ENCODE measurements at places on chromosomes 2 and 18.

GRCh38 chr2:8462899-8463648 lies 218.8 kb upstream of the ID2 start:
- no peak for DNase-seq

DNA sequence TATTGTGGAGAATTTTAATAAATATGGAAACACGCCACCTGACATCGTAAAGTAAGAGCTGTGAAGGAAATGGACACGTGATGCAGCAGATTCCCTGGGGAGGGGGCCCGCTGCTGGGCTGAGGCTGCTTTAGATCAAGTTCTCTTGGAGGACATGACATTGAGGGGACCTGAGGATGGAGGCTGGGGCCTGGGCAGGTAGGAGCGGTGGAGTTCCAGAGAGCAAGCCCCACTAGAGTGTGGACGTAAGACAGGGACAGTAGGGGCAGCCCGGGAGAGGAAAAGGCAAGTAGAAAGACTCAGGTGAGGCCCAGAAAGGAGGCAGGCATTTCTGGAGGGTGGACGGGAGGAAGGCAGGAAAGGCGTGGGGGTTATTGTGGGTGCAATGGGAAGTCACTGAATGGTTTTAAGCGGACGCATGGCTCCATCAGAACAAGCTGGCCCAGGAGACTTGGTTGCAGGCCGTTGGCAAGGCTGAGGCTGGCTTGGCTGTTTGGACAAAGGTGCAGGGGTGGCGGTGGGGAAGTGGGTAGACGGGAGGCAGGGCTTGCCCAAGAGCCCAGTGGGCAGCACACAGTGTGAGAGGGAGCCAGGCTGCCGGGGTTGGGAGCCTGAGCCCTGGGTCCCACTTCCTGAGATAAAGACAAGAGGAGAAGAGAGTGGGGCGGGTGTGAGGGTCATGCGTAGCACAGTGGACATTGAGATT lies 15.7 kb downstream of the SIGLEC15 start:
- no peak for DNase-seq

DNA sequence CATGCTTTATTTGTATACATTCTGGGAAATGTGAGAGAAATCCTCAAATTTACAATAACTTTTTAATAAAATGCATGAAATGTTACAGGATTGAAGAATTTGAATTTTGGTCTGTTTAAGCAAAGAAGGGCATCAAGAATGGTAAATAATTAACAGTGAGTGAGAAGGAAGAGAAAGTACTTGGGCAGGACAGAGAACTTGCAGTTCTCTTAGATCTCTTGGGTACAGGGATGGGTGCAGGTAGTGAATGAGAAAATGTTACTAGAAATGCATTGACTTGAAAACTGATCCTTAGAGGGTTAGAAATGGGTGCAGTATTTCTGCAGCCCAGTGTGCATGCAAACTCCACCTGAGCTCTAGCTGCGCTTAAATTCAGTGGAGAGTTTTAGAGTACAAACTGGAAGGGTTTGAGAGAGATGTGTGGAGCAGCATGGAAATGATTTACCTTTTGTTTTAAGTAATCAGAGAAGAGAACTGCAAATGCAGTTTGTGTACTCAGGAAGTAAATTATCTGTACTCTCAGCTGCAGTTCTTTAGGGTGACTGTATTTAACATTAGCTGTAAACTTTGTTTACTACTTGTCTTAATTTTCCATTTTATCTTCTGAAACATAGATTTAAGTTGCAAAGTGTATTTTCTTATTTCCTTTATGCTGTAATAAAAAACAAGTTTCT lies 51.0 kb upstream of the RAB27B start:
- no peak for DNase-seq

DNA sequence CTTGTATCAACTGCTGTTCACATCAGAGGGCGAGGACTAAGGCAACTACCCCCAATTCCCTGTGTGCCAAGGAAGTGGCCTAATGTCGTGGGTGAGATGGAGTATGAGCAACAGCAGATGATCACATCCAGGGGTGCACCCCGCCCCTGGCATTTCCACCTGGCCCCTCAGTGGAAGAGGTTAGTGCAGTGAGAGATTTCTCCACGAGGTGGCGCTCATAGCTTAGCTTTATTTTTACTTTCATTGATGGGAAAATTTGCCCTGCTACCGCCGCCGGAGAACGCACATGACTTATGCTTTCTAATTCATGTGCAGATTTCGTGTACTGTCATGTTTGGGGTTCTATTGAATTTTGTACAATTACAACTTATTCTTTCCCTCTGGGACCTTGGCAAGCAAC lies 470.6 kb upstream of the MEX3C start:
- peak; percentile 43 for DNase-seq

- no peak for DNase-seq
Observed at GRCh38 chr18:49733896-49734585, 79.3 kb downstream of the ACAA2 start.

GRCh38 chr2:81206216-81206615 lies 901.7 kb upstream of the LRRTM1 start:
- no peak for DNase-seq

- no peak for DNase-seq
Observed at GRCh38 chr2:241460631-241461030, 47.8 kb downstream of the STK25 start.

- DNase-seq = peak; percentile 95
Observed at GRCh38 chr18:73563901-73564472, 583.6 kb downstream of the FBXO15 start.

DNA sequence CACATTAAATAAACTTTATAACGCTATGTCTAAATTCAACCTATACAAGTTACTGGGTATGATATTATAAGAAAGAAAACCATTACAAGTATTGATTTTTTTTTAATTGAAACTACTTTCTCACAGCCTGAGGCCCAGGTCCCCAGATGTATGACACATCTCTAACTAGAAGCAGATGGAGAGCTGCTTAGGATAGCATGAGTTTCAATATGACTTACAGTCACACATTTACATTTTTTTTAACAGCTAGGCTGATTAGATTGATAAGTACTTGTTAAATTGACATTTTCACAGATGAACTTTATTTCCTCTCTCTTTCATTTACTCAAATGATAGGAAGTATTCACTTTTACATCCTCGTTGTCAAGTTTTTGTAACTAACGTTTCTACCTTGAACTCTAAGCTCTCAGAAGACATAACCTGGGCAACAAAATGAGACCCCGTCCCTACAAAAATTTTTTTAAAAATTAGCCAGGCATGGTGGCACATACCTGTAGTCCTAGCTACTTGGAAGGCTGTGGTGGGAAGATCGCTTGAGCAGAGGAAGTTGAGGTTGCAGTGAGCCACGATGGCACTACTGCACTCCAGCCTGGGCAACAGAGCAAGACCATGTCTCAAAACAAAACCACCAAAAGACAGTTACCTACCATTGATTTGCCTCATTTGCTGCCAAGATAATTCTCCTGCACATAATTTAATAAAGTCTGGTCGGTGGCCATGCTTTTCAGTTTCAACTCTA lies 52.4 kb downstream of the STK39 start:
- DNase-seq = peak; percentile 70

DNA sequence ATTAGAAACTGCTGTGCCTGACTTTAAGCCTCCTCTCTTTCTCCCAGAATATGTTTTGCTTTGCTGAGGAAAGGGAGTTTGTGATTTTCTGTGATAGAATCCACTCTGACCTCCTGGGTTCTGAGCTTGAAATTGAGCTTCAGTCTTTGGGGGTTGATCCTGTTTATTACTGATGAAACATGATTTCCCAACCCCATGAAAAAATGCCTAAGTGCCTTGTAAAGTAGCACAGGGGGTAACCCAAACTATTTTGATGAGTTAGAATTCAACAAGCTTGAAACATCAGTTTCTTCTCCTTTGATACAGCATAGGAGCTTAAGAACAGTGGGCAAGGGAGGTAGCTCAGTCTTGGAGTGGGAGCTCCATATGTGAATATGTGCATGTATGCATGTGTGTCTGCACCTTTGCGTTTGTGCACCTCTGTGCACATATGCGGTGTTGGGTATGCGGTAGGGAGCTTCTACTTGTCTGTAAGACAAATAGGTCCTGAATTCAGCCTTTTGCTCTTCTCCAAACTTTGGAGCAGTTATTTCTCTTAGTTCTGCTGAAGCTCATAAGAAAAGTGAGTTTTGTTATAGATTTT lies 364.6 kb downstream of the OSR1 start:
- peak; percentile 43 for DNase-seq

Measured in fibroblast of mammary gland (primary cell).